DMS79 treated with DMSO at 0.1 percent for 48 hours (cell line): ENCODE measurements at places on chromosomes 3 and 15.

DNA sequence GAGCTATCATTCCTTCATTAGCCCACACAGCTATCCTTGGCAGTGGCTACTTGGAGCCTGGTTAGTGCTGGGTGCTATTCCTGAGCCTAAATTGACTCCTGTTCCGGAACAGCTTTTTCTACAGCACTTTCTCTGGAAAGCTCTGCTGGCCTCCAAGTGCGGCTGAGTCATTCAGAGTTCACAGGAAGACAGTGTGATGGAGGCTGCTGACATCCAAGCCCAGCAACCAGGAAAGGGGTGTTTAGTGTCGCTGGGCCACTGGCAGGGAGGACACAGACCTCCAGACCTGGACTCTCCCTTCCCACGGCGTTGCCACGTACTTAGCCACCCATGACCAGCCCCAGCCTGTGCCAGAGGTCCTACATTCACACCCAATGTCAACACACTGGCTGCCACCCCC, 28.7 kb downstream of the CACNA2D2 start:
- no peak for DNase-seq

DNA sequence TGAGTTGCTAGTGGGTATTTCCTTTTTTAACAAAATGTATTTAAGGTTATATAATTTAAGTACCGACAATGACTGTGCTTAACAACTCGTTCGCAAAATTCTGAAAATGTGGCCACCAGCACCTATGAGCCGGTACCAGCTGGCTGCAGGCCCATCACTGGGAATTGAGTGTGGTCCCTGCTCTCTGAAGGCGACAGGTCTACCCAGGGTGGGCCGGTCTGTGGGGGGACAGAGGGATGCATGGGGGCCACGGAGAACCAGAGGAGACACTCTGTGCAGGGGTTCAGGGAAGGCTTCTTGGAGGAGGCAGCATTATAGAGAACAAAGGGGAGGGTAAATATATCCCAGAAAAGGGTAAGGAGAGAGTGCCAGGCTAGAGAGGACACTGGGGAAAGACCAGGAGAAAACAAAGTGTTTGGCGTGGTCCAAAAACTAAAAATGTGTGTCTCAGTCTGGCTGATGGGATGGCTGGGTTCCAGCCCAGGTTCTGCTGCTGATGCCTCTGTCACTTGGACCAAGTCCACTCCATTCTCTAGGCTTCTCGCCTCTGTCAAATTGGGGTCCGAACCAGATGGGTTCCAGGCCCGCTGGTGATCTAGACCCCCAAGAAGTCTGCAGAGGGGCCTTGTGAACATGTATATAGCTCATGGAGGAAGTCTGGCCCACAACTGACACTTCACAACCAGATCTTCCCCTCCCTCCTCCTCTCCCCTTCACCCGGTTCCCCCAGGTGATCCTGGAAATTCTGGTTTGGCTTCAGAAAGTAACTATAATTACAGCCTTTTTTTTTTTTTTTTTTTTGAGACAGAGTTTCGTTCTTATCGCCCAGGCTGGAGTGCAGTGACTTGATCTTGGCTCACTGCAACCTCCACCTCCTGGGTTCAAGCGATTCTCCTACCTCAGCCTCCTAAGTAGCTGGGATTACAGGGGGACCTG, 10.7 kb upstream of the CYP11A1 start:
- no peak for DNase-seq

DNA sequence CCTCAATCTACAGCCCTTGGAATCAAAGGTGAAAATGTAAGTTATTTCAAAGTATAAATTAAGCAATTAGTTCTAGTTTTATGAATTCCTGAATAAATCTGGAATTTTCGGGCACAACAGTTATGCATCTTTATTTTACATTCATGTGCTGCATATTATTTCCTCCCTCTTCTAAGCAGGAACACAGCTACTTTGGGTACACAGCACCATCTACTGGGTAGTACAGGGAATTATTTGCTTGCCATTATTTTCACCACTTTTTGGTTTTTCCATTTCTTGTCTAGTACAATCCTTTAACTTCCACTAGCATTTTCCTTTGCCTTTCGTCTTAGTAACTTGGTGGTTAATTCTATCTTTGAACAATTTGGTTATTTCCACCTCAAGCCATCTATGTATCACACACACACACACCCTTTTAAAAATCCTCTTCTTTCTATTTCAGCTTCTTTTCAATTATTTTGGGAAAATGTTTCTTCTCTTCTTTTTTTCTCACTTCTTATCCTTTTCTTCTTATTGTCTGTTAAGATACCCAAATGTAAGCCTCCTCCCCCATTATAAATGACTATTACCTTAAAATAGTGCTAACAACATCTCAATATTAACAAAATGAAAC, 451.0 kb downstream of the MFSD1 start:
- DNase-seq, result peak; percentile 14

GRCh38 chr3:144033240-144033589, 61.6 kb downstream of the DIPK2A start:
- no peak for DNase-seq

- no peak for DNase-seq
Measured at GRCh38 chr15:51251556-51251955, 86.8 kb downstream of the CYP19A1 start.

DNA sequence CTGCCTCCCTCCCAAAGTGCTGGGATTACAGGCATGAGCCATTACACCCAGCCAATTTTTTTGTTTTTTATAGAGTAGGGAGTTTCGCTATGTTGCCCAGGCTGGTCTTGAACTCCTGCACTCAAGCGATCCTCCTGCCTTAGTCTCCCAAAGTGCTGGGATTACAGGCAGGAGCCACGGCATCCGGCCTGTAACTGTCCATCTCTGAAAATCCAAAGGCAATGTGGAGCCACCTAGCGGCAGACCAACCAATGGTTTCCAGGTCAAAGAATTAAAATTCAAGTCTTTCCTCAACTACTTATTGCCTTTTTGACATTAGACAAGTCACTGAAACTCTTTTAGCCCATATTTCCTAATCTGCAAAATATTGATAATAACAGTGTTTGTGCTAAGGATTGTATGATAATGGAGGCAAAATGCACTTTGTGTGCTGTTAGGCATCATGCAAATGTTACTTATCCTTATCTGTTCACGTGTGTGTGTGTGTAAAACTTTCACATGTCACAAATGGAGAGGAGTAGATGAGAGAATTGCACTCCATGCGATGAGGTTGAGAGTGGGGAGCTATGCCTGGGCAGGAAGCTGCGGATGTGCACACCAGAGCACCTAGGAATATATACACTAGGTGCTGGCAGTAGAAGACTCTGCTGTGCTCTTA, 48.7 kb downstream of the COL8A1 start:
- peak; percentile 3 for DNase-seq

- DNase-seq, result no peak
Measured at GRCh38 chr3:119080364-119080763, 45.7 kb upstream of the IGSF11 start.

GRCh38 chr3:118734664-118735063, 300.0 kb downstream of the IGSF11 start:
- DNase-seq, result no peak

DNA sequence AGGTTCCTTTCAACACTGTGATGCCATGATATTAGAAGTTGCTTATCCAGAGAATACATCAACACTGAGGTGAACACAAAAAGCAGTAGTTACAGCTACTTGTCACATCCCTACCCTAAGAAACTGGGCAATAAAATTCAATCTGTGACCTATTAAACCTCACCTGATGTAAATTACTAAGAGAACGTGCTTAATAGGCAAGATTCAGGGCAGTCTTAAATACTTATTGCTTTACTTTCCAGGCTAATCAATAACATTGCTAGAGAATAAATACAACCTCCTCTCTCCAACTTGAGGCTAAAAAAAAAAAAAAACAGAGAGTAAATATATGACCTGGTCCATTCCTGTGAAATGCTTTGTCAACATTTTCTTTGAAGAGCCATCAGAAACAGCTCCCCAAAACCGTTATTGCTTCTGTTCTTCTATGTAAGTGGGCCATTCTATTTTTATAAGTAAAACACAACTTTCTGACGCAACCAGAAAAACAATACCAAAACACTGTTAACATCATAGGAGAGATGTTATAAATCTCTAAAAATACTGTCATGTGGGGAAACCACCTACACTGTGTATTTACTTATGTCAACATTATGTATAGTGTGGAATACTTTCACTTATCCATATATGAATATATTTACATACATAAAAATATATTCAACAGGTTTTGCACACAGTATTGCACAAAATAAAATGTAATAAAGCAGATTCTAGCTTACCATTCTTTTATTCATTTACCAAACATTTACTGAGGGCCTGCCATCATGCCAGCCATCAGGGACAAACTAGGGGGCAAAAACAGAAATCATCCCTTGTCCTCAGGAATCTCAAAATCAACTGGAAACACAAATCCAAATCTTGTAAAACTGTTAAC, 2.7 kb downstream of the NKIRAS1 start:
- DNase-seq, result no peak

DNA sequence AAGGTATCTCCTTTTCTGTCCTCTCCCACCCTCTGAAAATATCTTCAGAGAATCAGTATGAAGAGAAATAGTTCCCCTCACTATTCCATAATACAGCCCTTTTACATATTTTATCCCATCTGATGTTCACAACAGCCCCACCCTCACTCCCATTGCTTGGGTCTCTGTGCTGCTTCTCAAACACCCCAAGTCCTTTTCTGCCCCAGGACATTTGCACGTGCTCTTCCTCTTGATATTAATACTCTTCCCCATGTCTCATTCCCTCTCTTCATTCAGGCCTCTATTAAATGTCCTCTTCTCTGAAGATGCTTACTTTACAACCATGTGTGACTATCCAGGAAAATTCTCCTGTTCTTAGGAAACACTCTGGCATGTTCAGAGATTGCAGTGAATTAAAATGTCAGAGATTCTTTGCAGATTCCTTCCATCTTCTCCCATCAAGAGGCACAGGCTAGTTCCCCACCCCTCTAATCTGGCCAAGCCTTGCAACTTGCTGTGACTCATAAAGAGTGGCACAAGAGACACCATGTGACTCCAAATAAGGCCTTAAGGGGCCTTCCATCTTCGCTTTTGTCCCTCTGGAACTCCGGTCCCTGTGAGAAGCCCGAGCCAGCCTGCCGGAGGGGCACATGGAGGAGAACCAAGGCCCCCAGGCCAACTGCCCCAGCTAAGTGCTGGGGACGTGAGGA, 128.5 kb downstream of the CHSY1 start:
- no peak for DNase-seq

DNA sequence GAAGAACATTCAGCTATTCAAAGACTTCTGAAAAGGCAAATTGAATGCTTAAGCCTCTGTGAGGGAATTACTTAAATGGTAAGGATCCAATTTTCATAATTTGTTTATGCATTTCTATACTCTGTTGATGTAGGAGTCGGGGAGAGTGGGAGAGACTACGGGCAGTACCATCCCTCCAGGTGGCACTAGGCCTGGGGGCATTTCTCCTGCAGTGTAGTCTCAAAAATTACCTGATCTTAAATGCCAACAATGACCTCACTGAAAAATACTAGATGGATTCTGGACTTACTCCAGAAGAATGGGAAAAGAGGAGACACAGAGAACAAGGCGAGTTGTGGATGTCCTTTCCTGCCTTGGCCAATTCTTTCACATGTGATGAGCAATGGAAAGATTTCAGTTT, 77.8 kb upstream of the PLXND1 start:
- no peak for DNase-seq

- DNase-seq, result no peak
Measured at GRCh38 chr3:127702151-127702578, 29.4 kb downstream of the ABTB1 start.

GRCh38 chr3:39433642-39434041, 27.1 kb downstream of the RPSA start:
- no peak for DNase-seq
